NCI-H1694 (cell line): ENCODE measurements at places on chromosomes 6 and 20.

- DNase-seq, result no peak
Observed at GRCh38 chr6:149409617-149410016, 9.6 kb downstream of the SUMO4 start.

- DNase-seq, result no peak
Observed at GRCh38 chr20:7449269-7449668, 491.0 kb downstream of the HAO1 start.

GRCh38 chr20:41034239-41034638, 5.6 kb downstream of the TOP1 start:
- DNase-seq, result no peak

DNA sequence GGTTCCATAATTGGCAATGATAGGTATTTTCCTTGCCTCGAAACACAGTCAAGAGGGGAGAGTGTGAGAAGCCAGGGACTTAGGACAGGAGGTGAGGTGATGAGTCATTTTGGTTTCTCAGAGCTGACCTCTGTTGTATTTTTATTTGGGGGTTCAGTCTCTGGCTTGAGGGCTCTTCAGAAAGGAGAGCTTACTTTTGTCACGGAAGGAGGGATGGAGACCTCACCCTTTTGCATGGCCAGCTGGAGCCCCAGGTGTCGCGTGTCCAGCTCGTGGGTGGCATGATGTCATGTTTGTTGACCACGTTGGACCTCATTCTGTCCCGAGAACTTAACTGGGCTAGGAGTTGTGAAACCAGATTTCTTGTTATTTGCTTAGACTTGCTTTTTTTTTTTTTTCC, 293.9 kb downstream of the QKI start:
- DNase-seq, result no peak

DNA sequence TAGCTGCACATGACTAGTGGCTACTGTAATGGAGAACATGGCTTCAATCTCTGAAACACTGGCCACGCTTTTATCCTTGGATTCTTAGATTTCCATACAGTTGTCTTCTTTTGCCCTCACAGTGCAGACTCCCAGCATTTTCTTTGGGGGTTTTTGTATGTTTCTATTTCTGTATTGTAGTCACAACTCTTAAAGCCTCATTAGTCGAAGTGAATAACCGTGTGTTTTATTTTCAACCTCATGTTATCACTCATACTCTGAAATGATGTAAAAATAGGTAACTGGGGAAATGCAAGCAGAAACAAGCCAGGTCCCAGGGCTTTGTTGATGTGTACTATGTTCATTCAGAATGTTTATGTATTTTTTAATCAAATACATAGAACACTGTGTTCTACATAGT, 162.9 kb downstream of the JARID2 start:
- DNase-seq, result no peak

GRCh38 chr6:127784468-127784867, 116.4 kb downstream of the THEMIS start:
- DNase-seq, result no peak

DNA sequence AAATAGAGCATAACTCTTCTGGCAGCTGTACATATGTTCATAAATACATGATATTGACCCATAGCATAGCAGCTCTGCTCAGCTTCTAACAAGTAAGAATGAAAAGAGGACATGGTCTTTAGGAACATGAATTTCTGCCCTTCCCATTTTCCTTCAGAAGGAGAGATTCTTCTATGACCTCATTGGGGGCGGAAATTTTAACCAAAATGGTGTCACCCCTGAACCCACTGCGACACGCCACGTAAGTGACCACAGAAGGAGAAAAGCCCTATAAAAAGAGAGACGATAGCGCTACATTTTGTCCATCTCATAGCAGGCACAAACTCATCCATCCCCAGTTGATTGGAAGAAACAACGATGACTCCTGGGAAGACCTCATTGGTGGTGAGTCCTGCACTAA, at the start of gene IL17A:
TSS of gene IL17A (plus strand) at position 301 of the 400 bp plus-strand sequence. CDS start at position 358, 57 bp downstream.
- no peak for DNase-seq

DNA sequence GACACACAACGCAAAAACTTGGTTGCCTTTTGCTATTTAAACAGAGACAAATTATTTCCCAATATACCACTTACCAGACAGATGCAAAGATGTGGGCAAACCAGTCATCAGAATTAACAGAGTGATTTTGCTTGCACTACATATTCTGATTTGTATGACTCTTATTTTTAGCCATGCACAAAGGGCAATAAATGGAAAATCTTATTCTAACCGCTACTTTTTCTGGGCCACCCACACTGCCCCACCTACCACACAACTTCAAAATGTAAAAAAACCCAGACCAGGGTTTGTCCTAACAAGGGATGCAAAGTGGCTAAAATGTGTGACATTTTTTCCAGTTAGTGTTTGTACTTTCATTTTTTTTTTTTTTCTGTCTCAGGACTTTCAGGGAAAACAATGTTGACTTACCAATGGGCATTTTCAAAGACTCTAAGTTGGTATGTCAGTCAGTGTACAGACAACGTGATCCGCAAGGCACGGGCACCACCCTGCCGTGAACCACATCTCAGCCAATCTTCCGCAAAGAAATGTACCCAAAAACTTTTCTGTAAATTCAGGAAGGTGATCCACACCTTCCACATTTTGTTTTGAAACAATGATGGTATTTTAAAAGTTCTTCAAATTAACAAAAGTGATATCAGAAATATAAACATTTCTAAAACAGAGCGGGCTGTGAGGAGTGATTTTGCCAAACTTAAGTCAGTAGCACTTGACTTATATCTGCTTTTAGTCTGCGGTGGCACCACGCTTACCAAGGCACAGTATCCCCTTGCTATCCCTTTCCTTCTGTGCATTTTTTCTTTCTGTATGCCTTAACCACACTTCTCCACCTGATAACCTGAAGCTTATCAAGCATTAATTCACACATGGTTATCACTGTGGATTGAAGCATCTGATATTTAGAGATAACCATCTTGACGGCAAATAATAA, 185.6 kb downstream of the GJA10 start:
- DNase-seq, result no peak

DNA sequence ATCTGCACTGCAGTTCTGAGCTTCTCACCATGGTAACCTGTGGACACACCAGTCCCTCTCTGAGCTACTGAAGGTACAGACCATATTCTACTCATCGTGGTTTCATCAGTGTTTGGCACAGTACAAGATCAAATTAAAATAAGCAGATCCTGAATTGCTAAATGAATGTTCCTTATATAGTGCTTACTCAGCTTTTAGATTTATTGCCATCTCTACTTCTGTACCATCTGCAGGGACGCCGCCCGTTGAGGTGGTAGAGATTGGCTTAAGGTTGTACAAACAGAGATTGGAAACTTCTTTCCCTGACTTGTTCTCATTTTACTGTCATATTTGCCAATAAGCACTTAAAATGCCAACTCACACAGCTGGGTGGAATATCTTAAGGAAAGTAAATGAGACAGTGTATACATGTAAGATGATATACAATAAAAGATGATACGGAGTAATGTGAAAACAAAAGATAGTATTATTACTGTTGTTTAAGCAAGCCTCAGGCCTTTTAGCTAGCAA, 223.4 kb upstream of the FOXQ1 start:
- DNase-seq, result no peak

- no peak for DNase-seq
Observed at GRCh38 chr20:36268440-36269342, 32.4 kb downstream of the AAR2 start.

DNA sequence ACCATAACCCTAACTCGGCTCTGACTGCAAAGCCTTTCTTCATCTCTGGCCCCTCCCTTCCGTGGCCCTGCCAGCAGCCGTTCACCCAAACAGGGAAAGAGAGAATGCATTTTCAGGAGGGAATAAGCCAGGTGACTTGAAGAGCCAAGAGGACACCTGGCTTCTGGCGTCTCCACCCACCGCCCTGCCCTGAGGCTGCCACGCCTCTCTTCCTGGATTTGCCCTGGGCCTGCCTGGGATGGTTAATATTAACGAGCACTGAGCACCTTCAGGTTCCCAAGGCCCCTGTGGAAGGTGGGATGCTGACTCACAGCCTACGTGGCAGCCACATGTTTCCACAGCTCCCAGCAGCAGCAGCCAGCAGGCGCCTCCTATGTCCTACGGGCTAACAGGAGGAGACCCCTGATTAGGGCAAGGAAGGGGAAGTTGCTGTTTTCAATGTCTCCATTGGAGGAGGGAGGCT, 138.0 kb upstream of the RREB1 start:
- DNase-seq, result no peak

GRCh38 chr6:47427680-47428079, 49.9 kb upstream of the CD2AP start:
- DNase-seq, result no peak

GRCh38 chr6:128601060-128601459, 80.7 kb upstream of the PTPRK start:
- DNase-seq, result no peak

DNA sequence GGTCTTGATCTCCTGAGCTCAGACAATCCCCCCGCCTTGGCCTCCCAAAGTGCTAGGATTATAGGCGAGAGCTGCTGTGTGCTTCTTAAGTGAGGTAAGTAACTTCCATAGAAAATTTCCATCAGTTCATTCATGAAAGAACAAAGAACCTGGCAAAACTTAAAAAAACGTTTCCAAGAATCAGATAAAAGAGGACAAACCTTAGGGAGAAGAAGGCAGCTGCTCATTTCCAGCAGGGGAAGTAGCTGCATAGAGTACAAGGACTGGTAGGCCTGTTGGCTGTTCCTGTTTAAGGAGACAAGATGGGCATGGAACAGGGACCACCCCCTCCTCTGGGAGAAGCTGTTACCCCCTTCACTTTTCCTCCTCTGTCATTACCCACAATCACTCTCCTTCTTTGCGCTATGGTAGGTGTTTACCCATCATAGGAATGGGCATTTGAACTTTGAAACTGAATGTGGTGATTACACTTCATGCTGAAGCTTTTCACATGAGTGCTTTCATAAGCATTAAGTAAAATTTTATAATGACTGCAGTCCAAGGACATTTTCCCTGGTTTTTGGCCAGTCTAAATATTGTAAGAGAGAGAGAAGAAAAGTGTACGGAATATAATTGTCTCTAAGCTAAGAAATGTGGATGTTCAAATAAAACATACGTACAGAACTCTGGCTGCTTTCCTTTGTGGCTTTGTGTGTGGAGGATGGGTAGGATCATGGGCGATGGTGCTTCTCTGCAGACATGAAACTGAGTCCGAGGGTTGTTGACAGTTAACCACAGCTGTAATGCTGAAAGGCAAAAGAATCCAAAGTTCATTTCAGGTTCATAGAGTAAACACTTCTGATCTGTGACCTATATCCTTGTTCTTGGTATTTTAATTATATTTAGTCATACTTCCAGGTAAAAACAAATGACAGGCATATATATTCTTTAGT, 56.4 kb downstream of the CCN2 start:
- no peak for DNase-seq

GRCh38 chr20:40956542-40957264, 71.9 kb upstream of the TOP1 start:
- no peak for DNase-seq

DNA sequence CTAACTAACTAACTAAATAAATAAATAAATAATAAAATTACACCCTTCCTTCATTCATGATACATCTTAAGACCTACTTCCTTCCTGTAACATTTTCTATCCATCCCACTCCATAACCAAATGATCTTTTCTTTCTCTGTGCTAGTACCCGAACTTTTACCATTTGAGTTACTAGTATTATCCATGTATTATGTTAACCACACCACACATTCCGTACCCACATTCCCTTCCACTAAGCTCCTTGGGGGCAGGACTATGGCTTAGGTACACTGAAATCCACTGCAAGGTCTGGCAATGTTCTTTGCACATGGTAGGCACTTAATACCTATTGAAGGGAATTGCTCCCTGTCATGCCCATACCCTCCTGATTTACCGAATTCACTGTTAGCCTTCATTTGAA, 24.9 kb downstream of the REPS1 start:
- DNase-seq, result no peak

DNA sequence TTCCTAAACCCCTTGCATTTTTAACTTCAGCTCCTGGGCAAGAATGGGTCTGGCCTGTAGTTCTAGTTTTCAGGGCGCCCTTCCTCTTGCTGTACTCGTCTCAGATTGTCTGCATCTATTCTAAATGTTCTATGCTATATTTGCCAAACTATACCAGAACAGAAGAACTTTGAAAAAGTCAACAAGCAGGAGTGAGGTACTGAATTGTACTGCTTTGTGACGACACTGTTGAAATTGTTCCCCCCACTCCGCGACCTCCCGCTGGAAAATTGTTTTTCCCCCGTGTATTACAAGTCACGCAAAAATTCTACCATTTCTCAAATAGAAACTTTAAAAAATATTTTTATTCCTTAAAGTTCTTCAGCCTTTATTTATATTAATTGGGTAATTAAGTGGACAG, 73.9 kb downstream of the CBFA2T2 start:
- no peak for DNase-seq

DNA sequence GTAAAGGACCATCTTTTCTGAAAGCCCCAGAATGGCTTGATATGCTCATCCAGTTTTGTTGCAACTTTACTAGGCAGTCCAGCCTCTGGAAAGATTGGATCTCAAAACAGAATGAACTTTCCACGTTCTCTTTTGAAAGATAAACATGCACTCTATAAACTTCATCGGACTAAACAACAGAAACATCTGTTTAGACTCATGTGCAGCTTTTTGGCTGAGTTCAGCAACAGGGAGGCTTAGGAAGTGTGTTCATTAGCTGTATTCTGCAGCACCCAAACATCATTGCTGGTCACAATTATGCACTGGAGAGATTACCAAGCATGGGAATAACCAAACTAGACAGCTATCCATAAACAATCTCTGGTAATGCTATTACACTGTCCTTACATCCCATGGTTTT, 180.5 kb downstream of the TENT5A start:
- DNase-seq, result no peak

GRCh38 chr6:112199001-112199403, 55.4 kb downstream of the LAMA4 start:
- DNase-seq, result no peak

GRCh38 chr20:49562311-49563014, 5.5 kb downstream of the PTGIS start:
- no peak for DNase-seq

DNA sequence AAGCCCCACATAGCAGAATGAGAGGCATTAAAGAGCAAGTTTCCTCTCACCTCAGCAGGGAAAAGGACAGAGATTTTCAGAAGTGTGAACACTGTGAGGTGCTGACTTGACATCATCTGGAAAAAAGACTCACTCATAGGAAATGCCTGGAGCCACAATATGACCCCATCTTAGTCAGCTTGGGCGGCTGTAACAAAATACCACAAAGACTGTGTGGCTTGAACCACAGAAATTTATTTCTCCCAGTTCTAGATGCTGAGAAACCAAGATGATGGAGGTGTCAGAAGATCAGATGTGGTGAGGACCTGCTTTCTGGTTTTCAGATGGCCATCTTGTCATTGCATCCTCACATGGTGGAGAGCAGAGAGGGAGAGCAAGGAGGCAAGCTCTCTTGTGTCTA, 253.1 kb downstream of the ADGB start:
- DNase-seq, result no peak

DNA sequence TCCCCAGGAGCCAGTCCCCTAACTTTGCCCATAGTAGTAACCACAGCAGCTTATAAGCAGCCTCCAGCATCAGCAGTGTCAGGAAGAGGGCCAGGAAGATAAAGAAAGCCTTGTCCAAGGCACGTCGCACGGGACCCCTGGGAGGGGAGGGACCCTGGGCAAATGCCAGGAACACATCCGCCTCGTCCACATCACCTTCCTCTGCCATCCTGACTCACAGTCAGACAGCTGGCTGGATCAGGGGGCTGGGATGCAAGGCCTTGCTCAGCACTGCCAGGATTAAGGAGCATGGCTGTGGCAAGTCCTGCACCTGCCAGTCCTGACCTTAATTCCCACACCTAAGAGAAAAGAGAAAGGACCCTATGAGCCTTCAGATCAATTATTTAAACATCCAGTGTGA, 11.5 kb upstream of the ZBTB22 start:
- no peak for DNase-seq
